Amniotic epithelial cell (primary cell): ENCODE measurements at places on chromosomes 12 and 14.

DNA sequence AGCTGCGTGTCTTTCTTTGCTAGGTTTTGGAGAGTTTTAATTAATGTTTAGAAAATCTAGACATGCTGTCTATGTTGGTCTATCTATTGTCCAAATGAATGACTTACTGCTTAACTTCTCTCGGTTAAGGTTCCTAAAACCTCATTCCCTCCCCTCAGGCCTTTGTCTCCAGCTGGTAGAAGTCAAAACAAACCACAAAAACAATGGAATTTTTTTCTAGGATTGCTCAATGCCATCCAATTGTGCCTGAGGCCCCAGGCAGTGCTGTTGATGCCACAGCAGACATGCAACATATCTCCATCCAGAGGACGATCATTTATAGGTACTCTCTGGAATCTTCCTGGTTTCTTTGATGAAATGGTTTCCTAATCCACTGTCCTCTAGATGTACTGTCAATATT lies 448.2 kb upstream of the TBX3 start:
- DNase-seq: peak; percentile 9

DNA sequence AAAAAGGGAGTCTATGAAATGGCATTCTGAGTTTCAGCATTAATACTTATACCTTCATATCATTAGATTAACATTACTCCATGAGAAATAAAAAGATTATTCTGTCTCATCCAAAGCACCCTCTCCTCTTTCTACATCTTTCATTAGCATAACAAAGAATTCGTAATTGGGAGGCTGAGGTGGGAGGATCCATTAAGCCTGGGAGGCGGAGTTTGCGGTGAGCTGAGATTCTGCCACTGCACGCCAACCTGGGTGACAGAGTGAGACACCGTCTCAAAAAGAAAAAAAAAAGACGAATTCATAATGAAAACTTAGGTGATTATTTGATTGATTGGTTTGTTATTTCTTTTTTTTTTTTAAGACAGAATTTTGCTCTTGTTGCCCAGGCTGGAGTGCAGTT lies 1.8 kb upstream of the CDK17 start:
- DNase-seq: no peak

- no peak for DNase-seq
These were observed 135.9 kb downstream of the C12orf75 start for GRCh38 chr12:105466231-105466900.

- DNase-seq: peak; percentile 42
These were observed 24.8 kb downstream of the CLECL1 start for GRCh38 chr12:9707864-9708808.

GRCh38 chr14:87630846-87631245 lies 362.1 kb downstream of the GALC start:
- no peak for DNase-seq

GRCh38 chr14:94612580-94613554 lies 676 bp downstream of the SERPINA3 start:
- peak; percentile 25 for DNase-seq
